ENCODE measurements at places on chromosomes 1 and 21.

DNA sequence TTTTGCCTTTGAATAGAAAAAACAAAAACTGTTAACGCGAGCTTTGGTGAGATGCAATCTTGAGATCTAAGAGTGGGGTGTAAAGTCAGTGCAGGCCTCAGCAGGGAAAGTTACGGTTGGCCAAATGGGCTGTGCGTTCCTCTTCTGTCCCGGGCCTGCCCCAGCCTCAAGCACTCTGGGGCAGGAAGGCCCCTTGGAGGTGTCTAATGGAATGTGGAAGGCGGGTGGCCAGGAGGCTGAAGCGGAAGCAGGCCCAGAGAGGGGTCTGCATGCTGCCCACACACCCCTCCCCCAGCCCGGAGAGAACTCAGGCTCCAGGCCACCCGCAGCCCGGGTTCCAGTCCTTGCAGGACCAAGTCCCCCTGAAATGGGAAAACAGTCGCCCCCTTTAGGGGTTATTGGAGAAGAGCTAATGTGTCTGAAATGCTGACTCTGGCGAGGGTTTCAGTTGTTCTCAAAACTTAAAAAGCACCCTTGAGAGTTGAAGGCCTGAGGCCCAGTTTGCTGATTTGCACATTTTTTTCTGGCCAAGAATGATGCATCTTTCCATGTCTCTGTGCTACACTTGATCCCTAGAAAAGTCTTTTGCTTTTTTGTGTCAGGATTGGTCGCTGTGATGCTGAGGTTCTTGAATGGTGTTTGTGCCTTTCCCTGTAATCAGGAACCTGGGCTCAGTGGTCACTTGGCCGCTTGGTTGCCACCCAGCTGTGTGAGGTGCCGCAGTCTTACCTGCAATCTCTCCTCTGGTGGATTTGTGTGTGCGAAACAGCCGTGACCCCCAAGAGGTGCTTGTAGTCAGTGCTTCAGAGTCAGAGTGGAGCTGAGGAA, 2.0 kb downstream of the COL18A1 start:
- no peak for DNase-seq

DNA sequence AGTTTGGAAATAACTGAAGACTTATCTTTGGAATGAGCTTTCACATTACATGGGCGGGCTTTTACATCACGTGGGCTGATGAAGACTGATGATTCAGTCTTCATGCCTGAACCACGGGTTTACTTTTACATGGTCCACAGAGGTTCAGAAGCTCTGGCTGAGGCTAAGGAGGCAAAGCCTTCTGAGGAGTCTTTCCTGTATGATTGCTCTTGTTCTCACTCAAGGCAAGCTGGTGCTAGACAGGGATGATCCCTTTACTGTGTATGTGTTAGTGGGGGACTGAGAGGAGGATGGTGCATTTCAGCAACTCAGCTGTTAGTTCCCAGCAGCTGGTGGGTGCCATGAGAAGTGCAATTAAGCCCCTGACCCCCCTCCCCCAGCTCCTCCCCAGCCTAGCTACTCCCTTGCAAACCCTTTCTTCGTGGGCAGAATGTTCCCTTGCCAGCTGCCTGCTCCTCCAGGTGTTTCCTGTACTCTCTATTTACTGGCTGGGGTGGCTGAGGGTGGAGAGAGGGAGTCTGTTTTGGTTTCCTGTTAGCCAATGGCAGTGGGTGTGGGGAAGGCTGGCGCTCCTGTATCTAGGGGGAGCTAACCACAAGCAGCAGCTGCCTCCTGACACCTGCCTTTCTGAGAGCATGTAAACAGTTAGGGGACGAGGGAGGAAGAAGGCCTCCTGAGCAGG, 15.4 kb downstream of the BTG2 start:
- DNase-seq, result no peak

DNA sequence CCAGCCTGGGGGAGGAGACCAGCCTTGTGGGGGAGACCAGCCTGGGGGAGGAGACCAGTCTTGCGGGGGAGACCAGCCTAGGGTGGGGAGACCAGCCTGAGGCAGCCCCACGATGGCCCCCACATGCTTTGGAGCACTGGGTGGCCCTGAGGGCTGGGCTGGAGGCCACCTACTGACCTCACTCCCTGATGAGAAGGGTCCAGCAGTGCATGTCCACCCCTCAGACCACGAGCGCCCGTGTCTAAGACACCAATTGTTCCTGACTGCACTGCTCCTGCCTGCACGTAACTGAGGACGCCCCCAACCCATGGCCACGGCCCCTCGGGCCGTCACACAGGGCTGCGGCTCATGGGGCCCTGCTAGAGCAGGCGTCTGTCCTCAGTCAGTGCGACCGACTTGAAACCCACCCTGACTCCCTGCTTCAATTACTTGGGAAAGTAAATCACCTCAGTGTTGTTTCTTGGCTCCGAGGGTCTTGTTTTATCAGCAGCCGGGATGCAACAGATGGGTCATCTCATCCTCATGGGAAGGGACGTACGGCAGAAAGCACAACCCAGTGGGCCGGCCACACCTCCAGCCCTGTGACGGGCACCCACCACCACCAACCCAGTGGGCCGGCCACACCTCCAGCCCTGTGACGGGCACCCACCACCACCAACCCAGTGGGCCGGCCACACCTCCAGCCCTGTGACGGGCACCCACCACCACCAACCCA, at the start of gene SPATC1L:
Gene SPATC1L (minus strand): TSS at position 550 of the 715 bp plus-strand sequence. CDS start 1,643 bp downstream, outside the sequence.
- DNase-seq, result no peak

DNA sequence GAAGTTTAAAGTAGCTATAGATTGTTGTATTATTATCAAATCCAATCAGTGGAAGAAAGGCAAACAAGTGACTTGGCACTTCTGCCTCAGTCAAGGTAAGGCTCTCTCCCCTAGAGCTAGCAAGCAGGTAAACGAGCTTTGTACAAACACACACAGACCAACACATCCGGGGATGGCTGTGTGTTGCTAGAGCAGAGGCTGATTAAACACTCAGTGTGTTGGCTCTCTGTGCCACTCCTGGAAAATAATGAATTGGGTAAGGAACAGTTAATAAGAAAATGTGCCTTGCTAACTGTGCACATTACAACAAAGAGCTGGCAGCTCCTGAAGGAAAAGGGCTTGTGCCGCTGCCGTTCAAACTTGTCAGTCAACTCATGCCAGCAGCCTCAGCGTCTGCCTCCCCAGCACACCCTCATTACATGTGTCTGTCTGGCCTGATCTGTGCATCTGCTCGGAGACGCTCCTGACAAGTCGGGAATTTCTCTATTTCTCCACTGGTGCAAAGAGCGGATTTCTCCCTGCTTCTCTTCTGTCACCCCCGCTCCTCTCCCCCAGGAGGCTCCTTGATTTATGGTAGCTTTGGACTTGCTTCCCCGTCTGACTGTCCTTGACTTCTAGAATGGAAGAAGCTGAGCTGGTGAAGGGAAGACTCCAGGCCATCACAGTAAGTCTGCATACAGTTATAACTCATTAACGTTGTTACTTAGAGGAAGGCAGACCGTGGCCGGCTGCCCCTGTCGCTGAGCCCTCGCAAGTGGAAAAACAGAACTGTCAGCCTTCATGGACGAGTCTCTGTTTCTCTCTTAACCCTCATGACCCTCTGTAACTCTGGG, at the start of gene PALMD:
Gene PALMD (plus strand): TSS at position 415 of the 833 bp plus-strand sequence. CDS start 205 bp downstream, at position 620.
- no peak for DNase-seq

GRCh38 chr1:41679531-41679930, 195.0 kb upstream of the EDN2 start:
- no peak for DNase-seq

GRCh38 chr1:162676087-162676486, 43.8 kb downstream of the DDR2 start:
- DNase-seq, result no peak

DNA sequence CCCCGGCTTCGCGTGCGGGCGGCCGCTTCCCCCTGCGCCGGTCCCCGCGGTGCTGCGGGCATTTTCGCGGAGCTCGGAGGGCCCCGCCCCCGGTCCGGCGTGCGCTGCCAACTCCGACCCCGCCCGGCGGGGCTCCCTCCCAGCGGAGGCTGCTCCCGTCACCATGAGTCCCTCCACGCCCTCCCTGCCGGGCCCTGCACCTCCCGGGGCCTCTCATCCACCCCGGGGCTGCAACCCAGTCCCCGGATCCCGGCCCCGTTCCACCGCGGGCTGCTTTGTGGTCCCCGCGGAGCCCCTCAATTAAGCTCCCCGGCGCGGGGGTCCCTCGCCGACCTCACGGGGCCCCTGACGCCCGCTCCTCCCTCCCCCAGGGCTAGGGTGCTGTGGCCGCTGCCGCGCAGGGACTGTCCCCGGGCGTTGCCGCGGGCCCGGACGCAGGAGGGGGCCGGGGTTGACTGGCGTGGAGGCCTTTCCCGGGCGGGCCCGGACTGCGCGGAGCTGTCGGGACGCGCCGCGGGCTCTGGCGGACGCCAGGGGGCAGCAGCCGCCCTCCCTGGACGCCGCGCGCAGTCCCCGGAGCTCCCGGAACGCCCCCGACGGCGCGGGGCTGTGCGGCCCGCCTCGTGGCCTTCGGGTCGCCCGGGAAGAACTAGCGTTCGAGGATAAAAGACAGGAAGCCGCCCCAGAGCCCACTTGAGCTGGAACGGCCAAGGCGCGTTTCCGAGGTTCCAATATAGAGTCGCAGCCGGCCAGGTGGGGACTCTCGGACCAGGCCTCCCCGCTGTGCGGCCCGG, 159.2 kb downstream of the RUNX1 start:
- DNase-seq, result peak; percentile 65

DNA sequence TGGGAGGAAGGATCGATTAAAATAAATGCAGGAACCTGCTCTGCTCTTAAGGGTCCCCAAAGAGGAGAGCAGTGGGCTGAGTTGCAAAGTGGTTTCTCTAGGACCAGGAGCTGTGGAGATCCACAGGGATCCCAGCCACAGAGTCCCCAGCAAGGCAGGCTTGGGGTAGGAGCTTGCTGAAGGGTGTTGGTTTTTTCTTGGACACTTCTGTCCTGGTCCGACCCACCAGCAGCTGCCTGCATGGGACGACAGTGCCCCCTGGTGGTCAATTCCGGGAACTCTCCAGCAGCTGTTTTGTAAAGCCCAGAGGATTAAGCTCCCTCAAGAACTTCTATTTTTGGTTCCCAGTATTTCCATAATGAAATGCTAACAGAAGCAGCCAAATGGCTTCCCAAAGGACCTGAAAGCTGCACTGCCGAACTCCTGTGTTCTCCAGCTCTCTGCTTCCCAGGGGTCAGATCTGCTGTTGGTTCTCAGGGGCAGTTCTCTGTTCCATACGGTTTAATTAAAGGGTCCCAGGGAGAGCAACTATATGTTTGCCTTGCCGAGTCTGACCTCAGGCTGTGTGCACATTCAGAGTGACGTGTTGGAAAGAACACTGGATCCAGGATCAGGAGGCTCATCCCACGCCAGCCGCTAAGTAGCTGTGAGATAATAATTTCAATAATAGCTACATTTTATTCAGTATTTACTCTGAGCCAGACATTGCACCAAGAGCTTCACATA, 23.2 kb downstream of the NENF start:
- DNase-seq, result no peak

GRCh38 chr1:91830242-91831131, 55.5 kb downstream of the TGFBR3 start:
- no peak for DNase-seq

DNA sequence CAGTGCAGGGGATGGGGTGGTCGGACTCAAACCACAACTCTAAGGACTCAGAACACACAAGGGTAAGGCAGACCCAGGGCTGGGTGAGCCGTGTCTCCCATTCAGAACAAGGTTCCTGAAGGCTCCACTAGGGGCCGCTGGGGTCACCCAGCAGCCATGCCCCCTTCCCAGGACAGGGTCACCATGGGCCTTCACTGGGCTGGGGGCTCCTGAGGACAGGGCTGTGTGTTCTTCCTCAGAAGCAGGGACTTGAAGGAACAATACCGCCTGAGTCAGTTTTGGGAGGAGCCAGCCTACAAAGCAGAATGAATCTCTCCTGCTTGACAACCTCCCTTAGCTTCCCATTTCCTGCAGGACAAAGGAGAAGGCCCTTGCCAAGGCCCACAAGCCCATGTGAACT, 15.4 kb downstream of the RIMS3 start:
- no peak for DNase-seq

DNA sequence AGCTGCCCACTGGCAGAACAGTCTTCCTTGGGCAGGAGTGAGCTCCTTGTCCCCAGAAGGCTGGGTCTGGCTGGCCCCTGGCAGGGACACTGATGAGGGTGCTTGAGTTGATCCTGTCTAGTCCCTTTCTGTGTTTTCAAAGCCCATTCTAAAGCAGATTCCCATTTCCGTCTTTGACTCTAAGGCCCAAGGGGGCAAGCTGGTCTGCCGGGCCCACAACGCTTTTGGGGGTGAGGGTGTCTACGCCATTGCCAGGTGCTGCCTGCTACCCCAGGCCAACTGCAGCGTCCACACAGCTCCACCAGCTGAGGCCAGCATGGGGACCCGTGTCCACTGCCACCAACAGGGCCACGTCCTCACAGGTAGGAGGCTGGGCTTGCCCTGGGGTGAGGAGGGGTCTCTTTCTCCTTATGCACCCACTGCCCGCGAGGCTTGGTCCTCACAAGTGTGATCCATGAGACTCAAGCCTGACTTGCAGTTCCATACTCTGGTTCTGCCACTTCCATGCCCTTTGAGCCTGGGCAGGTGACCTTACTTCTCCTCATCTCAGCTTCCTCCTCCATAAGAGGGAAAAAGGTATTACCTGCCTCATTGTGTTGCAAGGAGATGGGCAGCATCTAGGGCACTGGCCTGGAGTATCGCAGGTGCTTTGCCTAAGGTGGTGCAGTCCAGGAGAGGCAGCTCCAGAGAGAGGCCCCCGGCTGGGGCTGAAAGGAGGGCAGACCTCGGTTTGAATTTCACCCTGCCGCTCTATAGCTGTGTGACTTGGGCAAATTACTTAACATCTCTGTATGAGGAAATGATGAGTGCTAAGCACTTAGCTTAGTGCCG, 20.2 kb downstream of the PCSK9 start:
- no peak for DNase-seq

GRCh38 chr1:1332774-1333480, 1.8 kb downstream of the TAS1R3 start:
- DNase-seq, result no peak

GRCh38 chr1:70487910-70488665, 77.0 kb downstream of the CTH start:
- DNase-seq, result no peak

DNA sequence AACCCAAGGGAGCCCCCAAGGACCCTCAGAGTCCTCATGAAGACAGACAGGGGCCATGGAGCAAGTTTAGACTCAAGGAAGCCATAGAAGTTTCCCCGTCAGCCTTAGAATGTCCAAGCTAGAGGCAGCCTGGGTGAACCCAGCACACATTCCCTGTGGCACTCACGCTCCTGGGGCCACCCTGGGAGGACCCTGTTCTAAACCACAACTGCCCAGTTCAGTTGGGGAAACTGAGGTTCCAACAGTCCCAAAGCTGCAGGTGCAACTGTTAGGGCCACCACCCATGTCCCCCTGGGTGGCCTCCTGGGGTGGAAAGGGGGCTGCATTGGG, 9.3 kb downstream of the WNT3A start:
- no peak for DNase-seq
